DMS53 (cell line): ENCODE measurements at places on chromosomes 7 and 10.

DNA sequence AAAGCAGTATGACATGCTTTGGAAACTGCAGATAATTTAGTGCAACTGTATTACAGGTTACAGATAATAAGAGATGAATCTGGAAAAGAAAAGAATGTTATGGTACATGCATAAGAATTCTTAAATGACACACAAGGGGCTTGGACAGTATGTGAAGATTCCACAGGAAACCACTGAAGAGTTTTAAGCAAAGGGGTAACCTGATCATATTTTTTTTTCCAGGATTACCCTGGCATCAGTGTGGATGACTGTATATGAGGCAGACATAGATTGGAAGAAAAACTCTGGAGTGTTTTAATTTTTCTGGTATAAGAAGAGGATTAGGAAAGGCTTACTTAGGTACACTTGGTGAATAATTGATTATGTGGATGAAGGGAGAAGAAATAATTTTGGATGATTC, 8.1 kb downstream of the TFPI2 start:
- no peak for DNase-seq

- no peak for DNase-seq
Observed at GRCh38 chr7:13420726-13421125, 568.7 kb downstream of the ETV1 start.

GRCh38 chr10:14562218-14563075, 212.2 kb downstream of the FAM107B start:
- no peak for DNase-seq

- DNase-seq = no peak
Observed at GRCh38 chr7:111593343-111593742, 31.1 kb upstream of the IMMP2L start.

DNA sequence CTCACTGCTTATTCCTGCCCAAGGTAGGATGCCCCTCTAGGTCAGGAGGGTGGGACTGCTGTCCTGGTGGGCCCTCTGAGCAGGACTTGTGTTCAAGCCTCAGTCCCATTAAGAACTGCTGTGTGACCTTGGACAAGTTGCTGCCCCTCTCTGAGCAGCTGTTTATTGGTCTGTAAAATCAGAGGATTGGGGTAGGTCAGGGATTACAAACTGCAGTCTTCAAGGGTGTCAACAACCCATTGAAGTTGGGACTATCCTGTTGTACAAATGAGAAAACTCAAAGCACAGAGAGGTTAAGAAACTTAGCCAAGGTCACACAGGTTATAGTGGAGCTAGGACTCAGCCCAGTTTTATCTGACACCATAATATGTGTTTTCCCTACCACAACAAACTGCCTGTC, 55.3 kb downstream of the ZMIZ1 start:
- no peak for DNase-seq
